ENCODE measurements at places on chromosomes 2 and 18.

DNA sequence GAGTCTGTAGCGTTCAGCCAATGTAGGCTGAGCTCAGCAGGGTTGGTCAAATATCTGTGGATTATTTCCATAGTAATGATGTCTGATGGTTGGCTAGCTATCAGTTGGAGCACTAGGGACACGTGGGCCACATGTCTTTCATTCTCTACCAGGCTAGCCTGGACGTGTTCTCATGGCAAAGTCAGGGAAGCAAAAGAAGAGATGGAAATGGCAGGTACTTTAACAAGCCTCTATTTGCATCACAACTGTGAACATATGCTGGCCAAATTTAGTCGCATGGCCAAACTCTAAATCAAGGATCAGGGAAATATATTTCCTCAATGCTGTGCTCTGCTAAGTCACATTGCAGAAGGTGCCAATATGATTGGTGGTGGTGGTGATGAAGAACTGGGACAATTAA, 371.6 kb upstream of the CHST9 start:
- DNase-seq, result no peak

GRCh38 chr2:32756074-32756727, 128.4 kb downstream of the TTC27 start:
- DNase-seq, result no peak

DNA sequence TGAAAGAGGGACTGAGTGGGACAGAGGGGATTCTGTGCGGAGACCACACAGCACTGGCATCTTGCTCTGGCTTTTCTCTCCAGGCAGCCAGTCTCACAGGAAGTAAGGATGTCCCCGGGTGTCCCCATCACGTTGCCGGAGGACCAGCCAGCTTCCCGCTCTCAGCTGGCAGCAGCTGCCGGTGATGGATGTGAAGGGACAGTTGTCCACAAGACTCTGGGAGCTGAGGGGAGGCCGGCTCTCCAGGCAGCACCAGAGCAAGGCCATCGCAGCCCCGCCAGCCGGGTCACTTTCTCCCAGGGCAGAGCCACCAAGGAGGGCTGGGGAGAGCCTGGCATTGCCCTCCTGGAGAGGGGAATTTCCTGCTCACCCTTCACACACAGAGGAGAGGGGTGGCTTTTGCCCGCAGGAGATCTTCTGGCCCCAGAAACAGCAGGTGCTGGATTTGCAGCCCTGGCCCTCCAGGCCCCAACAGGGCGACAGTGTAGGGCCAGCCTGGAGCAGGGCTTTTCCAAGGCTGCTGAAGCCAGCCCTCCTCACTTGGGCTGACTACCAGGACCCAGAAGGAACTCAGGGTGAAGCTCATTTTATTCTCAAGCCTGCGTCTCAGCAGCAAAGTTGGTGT, 24.0 kb upstream of the B3GNT7 start:
- no peak for DNase-seq

- peak; percentile 37 for DNase-seq
Observed at GRCh38 chr18:25350489-25351251, 1.3 kb downstream of the ZNF521 start.

- DNase-seq, result peak; percentile 79
Observed at GRCh38 chr2:113173542-113174375, at the start of gene PSD4. PSD4 (plus strand) TSS chr2:113173971; CDS start chr2:113182457, 8,486 bp downstream.

GRCh38 chr2:140585016-140585415, 1545.8 kb downstream of the LRP1B start:
- no peak for DNase-seq

DNA sequence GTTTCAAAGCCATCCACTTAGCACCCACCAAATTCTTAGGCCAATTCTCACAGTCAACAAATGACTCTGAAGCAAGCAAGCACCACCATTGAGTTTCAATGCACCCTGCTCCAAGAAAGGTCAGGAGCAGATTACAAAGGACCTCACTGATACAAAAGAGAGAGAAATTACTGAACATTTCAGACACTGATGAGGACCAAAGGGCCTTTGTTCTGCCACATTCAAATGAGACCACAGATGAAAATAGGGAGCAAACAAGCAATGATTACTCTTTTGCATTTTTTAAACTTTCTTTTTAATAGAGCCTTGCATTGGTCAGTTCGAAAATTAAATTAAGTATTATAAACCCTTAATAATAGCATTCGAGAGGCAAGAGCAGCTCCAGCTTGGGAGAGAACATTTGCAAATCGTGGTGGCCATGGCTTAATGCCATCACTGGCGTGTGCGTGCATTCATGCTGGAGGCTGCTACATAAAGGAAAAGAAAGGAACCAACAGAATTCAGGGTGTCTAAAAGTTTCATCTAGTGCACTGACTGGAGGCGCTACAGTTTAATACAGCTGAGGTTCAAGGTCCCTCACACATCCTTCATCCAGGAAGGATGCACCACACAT, 87.5 kb downstream of the KLF7 start:
- no peak for DNase-seq

DNA sequence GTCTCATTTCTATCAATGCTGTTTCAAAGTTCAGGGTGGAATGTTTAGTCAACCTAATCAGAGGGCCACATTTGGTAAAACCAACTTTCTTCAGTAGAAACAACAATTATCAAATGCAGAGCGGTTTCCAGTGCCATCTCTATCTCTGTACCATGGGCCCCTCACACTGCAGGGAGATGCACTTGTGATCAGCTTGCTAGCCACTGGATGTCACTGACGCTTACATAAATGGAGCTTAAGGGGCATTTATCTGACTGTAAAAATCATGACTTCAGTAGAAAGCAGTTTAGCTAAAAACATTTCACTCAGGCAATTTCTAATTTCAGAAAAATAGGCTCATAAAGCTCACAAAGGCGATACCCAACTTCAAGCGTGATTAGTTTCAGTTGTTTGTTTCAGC, 678.0 kb downstream of the ZEB2 start:
- peak; percentile 45 for DNase-seq

DNA sequence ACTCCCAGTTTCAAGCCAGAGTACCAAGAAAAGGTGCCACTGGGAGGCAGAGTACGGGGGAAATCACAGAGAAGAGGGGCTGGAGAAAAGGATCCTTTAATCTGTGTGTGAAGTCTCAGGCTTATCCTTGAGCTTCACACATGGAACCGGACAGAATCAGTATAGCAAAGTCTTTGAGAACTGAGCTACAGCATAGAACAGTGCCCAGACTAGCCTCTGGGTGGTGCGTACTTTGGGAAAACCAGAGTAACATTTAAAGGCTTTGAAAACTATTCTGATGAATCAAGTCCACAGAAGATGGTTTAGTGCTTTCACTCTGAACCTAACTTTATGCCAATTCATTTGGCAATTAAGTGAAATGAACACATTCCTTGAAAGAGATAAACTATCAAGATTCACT, 83.1 kb downstream of the BABAM2 start:
- peak; percentile 29 for DNase-seq

DNA sequence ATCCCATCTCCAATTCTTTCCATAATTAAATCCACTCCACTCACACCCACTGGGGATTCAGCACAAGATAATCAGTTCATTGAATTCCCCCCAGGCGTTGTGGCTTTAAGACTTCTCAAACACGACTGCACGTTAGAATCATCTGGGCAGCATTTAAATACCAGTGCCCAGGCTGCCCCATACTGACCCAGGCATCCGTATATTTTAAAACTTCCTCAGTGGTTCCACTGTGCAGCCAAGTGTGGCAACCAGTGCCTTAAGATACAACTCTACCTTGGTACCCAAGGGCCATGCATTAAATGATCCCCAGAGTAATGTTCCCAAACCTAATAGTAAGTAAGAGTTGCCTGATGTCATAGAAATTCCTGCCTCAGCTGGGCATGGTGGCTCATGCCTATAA, 54.3 kb upstream of the BZW1 start:
- DNase-seq, result no peak

GRCh38 chr2:98310010-98310409, 36.2 kb upstream of the CNGA3 start:
- DNase-seq, result no peak

- DNase-seq, result no peak
Observed at GRCh38 chr2:96153991-96154431, 8.8 kb upstream of the DUSP2 start.
